ENCODE measurements at places on chromosomes 7 and 10.

- no peak for DNase-seq
These were observed 49.9 kb downstream of the ZNF365 start for GRCh38 chr10:62424026-62424425.

DNA sequence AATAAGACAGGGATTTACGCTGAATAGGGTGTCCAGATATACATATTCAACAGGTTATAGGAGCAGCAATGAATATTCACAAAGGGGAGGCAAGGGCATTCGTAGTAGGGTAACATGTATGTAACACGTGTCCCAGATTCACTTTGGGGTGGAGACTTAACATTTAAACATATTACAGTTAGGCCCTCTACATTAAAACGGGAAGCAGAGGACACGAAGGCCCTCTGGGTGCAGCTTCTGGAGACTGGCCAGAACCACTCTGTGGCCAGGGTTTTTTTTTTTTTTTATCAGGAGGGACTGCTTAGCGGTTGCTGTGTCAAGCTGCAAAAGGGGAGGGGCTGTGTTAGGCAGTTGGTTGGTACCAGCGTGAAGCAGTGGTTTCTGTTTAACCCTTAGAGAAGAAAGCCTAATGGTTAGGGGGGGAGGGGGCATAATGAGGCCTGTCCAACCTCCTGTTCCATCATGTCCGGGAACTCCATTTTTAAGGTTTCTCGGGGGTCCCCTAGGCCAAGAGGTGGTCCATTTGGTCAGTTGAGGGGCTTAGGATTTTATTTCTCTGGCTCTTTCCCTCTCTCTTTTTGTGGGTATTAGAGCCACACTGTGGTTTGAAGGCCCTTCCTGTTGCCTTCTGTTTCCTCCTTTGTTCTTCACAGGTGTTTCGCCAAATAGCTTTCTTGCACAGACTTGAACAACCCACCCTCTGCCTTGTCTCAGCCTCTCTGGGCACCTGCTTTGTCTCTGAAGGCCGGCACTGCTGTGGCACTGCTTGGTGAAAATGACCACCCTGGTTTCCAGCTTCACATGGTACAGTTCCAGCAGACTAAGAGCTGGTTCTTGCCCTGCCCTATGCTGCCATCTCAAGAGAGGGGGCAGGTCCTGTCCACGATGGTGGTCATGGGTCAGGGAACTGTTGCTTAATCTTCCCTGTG lies 26.4 kb downstream of the PRF1 start:
- DNase-seq = no peak

DNA sequence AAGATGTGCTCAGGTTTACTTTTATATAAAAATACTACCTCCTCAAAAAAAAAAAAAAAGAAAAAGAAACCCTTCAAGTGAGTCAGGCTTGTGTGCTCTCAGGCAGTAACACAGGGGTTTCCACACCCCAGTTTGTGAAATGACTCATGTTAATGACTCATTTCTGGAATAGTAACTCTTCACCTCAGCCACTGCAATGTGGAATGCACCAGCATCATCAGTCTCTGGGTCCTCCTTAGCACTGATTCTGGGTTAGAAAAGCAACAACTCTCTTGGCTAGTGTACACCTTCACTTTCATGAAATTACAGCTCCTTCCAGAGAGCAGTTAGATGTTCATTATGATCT lies 110.6 kb downstream of the EMX2 start:
- DNase-seq = no peak

DNA sequence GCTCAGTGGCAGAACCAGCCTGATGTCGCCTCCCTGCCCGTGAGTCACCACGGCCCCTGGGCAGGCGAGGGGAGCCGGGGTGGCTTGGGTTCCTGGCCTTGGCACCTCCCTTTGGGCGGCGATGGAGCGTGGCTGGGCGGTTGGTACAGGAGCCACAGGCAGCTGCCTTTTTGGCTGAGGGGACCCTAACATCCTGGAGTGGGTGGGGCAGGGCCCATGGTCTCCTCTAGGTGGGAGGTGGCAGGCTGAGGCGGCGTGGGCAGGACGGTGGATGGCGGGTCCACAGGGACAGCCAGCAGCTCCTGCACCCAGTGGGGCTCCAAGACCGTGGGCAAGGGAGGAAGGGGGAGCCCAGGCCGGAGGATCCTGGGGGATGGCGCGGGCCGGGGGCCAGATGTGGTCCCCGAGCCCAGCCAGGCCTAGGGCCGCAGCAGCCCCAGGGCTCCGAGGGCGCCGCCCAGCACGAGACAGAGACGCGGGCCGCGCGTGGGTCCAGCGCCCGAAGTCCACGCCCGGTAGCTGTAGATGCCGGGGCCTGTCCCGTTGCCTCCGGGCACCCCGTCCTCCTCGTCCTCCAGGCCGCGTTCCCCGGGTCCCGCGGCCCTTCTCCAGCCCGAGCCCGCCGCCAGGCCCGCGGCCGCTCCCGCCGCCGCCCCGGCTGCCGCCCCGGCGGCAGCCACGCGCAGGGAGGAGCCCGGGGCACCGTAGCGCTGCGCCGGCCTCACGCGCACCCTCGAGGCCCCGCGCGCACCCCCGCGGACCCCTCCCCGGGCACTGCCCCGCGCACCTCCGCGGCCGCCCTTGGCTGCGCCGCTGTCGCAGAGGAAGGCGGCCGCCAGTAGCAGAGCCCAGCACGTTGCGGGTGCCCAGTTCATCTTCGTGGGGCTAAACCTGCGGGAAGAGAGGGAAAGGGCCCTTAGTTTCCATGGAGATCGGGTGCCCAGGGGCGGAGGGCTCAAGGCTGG lies 1.3 kb downstream of the SPRN start:
- DNase-seq = no peak

DNA sequence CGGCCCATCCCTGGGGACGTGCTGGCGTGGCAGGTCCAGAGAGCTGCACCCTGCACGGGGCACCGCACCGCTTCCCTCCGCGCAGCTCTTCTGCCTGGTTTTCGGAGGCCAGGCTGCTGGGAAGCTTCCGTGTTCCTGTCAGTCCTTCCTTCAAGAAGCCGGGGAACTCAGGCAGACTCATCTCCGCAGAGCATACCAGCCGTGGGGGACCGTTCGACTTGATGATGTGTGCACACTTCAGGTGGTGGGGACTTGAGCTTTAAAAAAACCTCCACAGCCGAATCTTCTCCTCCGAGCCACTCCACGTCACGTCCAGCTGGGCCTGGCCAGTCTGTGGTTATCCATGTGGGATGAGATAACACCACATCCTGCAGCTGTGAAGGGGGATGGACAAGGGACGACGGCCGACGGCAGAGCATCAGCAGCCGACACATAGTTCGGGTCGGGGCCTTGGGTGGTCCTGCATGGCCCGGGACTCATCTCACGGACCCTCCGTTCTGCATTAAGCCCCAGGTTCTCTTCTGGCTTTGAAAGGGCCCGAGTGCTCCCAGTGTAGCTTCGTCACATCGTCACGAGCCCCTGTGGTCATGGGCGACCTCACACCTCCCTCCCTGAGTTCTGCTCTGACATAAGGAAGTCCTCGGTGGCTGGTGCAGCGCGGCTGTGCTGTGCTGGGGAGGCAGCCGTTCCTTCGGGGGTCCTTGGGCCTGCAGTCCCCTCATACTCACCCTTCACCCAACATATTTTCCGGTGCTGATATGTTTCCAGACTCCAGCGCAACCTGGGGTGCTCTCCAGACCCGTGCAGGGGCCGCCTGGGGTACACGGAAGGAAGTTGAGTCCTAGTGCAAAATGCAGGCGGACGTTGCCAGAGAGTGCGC lies 4.5 kb upstream of the BHLHA15 start:
- DNase-seq = no peak

DNA sequence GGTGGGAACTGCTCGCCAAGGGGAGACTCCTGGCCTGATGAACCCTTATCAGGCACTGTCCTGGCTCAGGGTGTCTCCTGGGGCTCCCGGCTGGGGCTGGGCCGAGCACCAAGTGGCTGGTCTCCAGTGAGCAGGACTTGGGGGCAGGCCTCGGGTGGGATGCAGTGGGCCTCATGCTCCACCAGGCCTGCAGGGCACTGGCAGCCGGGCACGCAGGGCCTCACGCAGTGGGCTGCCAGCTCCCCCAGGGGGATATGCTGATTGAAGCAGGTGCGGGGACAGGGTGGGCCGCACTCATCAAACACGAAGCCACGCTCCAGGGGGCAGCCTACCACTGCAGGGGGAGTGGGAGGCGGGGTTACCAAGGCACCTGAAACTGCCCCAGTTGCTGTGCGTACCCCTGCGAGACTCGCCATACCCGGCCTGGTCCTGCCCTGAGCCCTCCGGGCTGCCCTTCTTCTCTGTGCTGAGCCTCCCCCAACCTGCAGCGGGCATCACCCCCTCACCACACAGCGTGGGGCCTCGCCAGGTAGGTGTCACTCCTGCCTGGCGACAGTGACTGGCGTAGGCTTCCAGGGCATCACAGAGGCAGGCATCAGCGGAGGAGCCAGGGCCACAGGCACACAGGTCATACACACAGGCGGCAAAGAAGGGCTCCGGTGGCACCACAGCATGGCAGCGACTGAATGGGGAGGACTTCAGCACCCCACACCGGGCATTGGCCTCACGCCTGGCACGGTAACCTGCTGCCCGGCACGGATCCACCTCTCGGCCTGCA lies 14.5 kb downstream of the ATP6V1F start:
- peak; percentile 58 for DNase-seq

GRCh38 chr7:46776790-46777189 lies 805.1 kb downstream of the TNS3 start:
- no peak for DNase-seq

DNA sequence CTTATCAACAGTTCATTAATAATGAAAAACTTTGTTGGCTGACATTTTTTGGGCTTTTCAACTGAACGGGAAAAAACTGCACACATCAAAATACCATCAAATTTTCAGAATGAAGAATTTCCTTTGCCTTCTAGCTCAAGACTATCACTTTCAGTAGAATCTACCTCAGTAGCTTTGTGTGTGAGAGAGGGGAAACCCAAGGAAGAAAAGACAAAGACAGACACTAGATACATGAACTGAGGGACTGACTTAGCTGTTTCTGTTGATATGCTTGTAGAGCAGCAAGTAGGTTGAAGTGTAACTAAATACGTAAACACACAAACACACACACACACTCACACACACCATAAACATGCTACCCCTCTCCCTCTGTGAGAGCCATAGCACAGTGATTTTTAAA lies 257.1 kb downstream of the CDK14 start:
- DNase-seq = no peak

GRCh38 chr7:98354511-98355249 lies 46.2 kb downstream of the BAIAP2L1 start:
- peak; percentile 92 for DNase-seq

DNA sequence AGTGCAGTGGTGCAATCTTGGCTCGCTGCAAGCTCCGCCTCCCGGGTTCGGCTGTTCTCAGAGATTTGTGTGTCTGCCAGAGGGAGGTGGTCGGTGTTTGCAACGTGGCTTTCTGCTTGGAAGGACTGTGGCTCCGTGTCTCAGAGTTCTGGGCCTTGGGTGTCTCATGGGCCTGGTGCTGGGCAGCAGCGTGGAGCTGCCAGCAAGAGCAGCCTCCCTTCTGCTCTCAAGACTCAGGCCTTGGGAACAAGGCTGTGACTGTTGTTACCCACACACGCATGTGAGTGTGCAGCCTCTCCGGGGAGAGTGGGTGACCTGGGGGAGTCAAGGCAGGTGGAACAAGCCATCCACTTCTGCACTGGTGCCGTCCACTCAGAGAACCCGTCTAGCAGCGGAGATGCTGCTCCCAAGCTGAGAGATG lies 52.0 kb downstream of the VIPR2 start:
- peak; percentile 30 for DNase-seq

- DNase-seq = peak; percentile 20
These were observed 28.5 kb downstream of the CHAT start for GRCh38 chr10:49642311-49642710.

- DNase-seq = no peak
These were observed 41.9 kb downstream of the NPVF start for GRCh38 chr7:25186436-25186835.

- no peak for DNase-seq
These were observed 154.4 kb downstream of the PTEN start for GRCh38 chr10:88017781-88018180.

GRCh38 chr7:6430271-6430940 lies 17.3 kb downstream of the DAGLB start:
- DNase-seq = no peak

DNA sequence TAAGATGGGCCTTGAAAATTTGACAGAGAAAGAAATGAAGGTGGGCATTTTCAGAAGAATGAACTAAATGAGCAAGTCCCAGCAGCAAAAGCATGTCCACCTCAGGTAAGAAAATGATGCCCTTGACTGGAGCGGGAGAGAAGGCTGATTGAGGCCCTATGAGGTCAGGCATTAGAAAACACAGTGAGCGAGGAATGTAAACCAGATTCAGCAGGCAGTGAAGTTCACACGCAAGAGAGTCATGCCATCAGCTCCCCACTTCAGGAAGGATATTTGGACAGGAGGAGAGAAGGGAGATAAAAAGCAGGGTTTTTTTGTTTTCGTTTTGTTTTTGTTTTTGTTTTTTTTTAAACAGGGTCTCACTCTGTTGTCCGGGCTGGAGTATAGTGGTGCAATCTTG lies 166.4 kb downstream of the PPP1R17 start:
- DNase-seq = no peak

DNA sequence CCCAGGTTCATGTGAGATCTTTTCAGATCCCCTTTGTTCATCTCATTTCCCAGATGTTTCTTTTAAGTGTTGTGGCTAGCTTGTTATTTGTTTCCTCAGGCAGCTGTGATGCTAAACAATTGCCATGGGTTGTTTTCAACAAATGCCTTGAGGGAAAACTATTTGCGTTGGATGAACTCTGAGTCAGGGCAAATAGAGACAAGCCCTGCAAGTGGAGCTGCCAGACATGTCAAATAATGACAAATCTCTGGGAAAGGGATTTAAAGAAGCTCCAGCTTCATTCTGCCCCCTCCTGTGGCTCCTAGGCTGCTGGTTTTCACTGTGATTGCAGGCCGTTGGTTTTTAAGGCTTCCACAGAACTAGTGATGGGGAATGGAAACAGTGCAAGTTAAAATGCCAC lies 272.4 kb upstream of the SP8 start:
- no peak for DNase-seq

DNA sequence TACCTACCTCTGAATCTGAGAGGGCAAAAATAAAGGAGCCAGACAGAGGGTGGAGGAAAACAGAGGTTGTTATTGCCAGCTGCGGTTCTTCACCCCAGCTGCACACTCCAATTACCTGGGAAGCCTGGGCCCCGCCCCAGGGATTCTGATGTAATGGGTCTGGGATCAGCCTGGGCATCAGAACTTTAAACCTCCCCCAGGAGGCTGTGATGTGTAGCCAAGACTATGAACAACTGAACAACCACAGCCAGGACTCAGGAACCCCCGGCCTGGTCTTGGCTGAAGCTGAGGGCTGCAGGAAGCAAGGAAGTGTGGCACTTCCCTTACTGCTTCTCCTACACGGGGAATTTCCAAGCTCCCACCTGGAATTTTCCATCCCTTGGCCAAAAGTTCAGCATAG lies 89.3 kb downstream of the HIP1 start:
- no peak for DNase-seq

DNA sequence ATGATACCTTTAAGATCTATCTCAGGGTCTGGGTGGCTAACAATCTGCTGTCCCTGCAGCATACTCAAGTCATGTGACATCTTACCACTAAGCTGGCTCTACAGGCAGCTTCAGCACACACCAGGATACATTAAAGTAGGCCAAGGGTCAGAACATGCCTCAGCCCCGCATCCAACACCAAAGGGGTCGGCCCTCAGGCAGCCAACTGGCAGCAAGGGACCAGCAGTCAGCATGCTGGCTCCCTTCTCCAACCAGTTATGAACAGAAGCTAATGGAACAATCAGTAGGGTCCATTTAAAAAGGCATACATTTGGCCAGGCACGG lies 37.1 kb downstream of the FAM53B start:
- no peak for DNase-seq

GRCh38 chr7:44768628-44769371 lies 20.2 kb downstream of the ZMIZ2 start:
- DNase-seq = no peak

- no peak for DNase-seq
These were observed 34.8 kb downstream of the AHR start for GRCh38 chr7:17333221-17333620.

GRCh38 chr10:101388676-101389276 lies 34.8 kb downstream of the BTRC start:
- DNase-seq = no peak
